GM10248 (cell line): ENCODE measurements at places on chromosomes 11 and 22.
A peak's percentile ranks its signal among the peaks of the same experiment; 100 is the strongest.

- no peak for DNase-seq
These were observed 137.8 kb downstream of the BRD1 start for GRCh38 chr22:49689858-49690257.

GRCh38 chr22:38316364-38317121, 690 bp downstream of the CSNK1E start:
- peak; percentile 64 for DNase-seq

DNA sequence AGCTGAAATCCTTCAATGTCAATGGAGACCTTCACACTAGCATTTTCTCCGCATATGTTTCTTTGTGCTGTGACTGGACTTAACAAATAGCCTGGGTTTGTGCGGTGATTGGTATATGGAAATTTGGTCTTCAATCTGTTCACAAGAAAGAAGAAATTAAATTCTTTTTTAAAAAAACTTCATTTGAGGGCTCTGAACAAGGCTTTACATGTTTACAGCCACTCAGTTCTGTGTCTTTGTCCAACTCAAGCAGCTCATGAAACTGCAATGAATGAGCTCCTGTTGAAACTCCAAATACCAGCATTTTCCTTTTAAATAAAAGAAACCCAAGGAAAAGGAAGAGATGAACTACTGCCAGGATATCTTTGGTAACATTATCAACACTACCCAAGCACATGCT, 57.3 kb downstream of the PIK3C2A start:
- DNase-seq: no peak

DNA sequence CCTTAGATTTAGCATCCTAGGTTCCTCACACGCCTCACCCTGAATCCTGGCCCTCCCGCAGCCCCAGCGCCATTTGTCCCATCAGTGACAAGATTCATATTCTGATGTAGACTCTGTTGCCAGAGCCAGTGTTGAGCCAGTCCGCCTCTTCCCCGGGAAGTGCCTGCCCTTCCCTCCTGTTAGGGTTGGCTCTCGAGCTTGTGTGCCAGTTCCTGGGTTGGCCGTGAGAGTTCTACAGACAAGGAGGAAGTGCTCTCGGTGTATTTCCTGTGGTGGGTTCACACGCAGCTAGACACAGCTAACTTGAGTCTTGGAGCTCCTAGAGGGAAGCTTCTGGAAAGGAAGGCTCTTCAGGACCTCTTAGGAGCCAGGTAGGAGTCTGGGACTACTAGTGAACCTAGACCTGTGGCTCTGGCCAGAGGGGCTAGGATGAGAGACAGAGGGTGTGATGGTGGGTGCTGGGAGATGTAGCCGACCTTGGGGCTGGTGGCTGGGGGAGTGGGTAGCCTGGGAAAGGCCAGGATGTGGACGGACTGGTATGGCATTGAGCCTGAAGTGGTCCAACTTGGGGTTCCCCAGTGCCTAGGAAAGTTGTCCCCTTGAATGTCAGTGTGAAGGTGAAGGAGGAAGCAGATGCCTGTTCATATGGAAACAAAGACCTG, at the start of gene IL18BP:
IL18BP (plus strand) TSS at position 261 of the 662 bp plus-strand sequence. CDS start 1,076 bp downstream, outside the sequence.
- DNase-seq: peak; percentile 65

- DNase-seq: no peak
These were observed 10.1 kb upstream of the OR4A15 start for GRCh38 chr11:55357560-55358184.

GRCh38 chr11:19398273-19398672, 157.5 kb upstream of the E2F8 start:
- DNase-seq: no peak

DNA sequence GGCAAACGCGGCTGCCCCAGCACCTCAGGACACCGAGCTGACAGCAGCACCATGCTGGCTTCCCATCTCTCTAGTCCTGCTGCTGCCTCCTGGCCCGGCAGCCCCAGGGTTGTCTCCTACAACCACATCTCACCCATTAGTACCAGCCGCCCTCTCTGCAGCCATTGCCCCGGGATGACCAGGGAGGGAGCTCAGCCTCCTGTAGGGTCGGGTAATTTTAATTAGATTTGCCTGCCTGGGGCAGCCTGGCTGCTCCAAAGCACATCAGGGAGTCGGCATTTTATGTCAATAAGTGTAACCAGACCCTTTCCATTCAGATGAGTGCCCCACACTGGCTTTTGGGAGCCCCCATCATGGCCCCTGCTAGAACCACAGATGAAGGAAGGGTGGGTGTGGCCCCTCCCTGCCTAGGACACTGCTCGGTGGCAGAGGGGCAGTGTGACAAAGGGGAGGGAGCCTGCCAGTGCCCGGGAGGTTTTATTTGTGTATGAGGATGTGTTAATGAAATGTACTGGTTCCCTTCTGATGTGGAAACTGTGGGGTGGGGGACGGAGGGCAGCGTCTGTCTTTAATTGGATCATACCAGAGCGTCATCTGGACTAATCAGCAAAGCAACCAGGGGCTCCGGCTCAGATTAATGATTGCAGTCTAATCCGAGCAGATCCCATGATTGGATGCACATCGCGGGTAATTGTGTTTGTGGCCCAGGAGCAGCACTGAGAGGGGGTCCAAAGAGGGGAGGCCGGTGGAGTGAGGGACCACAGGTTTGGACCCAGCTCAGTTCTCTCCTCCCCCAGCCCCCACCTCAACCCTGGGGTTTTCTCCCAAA, 125.3 kb downstream of the FEZ1 start:
- no peak for DNase-seq

GRCh38 chr11:127002669-127003259, 2.2 kb upstream of the KIRREL3 start:
- DNase-seq: no peak

DNA sequence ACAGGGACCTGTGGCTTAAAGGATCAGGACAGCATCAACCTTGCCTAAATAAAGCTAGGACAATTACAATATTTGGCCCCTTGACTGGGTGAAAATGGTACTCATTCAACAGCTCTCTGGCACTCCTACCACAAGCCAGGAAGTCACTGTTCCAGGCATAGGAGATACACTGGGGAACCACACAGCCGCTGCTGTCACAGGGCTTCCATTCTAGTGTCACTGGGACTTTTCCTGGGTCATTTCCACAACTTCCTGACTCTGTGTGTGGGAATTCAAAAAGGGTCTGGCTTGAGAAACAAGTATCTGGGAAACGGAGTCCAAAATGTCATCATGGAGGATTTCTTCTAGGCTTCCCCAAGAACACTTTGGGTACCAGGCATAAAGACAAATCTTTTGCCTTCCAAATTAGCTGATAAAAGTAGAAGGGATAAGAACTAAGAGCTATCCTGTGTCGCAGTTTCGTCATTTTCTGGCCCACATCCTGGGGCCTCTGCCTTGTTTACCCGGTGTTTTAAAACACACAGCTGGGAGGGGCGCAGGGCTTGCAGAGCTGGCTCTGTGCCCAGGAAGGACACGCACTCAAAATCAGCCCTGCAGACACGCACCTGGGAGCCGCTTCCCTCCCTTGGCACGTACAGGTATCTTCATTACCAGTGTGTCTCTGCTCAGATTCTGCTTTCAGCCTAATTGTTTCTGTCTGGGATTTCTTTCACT, 38.0 kb downstream of the TMEM45B start:
- no peak for DNase-seq

DNA sequence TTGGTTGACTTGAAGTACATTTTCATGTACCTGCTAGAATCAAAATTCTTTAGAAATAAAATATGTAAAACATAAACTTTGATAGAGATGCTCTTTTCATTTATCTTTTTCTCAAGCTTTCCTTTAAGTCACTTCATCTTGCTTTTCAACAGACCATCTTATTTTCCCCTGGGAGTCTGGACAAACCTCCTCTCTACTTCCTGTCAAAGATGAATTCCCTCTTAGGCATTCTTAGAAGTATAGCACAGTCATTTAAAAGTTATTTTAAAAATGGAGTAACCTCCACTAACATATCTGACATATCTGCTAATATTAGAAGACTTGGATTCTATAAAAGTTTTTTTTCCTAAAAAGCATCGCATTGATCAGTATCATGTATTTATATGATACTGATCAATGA, 84.8 kb upstream of the PAX6 start:
- no peak for DNase-seq

DNA sequence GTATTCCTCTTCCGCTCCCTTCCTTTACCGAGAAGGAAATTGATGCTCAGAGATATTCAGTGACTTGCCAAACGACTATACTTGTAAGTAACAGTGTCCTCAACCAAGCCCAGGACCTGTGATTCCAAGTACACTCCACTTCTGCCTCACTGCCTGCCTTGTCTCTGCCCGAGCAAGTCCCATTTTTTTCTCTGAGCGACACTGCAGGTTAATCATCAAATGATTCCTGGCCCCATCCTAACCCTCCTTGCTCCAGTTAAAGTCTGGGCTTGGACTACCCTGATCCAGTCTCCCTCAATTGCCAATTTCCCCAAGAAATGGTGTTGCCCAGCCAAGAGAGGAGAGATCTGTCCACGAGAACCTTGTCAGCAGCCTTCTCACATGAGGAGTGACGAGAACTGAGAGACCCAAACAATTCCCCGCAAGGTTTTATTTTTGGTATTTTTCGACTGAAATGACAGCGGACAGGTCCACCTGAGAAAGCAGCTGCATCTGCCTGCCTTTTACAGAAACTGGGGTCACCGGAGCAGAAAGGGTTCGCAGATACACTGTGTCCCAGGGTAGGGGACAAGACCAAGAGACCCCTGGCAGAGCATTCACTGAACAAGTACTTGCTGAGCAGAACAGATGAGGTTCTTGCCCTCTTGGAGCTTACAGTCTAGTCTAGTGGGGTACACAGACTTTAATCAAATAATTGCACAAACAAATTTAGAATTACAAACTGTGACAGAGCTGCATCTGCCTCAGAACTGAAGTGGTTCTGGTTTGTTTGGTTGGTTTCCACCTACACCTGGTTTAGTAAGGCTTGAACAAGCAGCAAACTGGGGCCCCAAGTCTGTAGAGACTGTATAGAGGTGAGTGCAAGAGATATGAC, 11.4 kb downstream of the POU2AF1 start:
- DNase-seq: peak; percentile 72

DNA sequence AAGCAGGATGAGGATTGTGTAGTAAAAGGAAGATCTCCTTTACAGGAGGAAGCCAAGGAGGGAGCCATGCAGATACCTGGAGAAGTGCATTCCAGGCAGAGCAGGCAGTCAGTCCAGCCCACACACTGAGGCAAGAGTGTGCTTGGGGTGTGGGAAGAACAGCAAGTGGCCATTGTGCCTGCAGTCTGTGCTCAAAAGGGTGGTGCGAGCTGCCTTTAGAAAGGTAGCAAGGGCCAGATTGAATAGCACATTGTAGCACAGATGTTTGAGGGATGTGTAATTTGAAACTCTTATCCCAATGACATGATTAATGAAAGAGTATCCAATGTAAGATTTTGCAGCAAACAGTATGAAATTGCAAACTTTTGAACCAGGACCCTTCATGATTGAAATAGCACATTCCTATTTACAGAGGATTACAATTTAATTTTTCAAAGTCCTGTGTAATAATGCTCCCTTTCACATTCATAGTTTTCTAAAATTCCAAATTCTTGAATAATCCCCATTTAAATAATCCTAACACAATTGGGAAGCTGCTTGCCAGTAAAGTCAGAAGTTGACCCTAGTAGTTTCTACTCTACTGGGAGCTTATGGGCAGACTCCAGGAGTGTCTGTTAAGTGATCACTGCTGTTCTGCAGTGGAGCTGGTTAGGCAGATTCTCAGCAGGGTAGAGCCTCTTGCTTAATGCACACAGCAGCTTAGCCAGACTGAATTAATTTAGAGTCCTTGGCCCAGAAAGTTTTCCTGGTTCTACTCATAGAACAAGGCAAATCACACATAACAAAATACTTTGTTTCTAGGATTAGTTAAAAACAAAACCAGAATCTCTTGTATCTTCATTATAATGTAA, 78.1 kb downstream of the CYB5R2 start:
- DNase-seq: no peak
